ENCODE measurements at places on chromosomes 4 and X.

DNA sequence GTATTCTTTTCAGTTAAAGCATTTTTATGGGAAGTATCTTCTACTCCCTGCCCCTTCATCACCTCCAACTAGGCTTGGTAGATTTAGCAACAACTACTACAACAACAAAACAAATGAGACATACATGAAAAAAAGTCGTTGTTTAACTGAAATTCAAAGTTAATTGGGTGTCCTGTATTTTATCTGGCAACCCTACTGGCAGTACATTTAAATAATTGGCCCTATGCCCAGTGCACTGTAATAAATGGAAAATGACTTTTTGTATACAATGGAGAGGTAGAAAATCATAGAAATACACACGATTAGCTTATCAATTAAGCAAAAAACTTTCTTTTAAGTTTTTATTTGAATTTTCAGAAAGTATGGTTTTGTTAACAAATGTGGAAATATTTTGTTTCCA is 21.4 kb upstream of the CLGN start:
- DNase-seq: no peak

GRCh38 chr4:144583658-144584057 is 62.3 kb upstream of the HHIP start:
- no peak for DNase-seq

DNA sequence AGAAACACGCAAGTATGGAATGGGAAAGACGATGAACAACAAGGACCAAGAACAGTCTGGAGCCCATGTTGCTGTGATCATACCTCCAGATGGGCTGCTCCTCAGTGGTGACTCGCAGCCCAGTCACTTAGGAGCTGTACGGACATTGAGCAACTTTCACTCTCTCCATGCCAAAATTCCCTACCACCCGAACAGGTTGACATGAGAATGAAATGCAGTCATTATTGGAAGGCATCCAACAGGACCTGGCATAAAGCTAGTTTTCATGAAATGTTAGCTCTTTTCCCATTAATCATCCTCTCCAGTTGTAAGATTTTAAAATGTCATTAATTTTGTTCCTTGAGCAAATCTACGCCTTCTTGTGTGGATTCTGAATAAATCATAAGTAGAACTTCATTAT is 82.7 kb upstream of the GPM6B start:
- no peak for DNase-seq

DNA sequence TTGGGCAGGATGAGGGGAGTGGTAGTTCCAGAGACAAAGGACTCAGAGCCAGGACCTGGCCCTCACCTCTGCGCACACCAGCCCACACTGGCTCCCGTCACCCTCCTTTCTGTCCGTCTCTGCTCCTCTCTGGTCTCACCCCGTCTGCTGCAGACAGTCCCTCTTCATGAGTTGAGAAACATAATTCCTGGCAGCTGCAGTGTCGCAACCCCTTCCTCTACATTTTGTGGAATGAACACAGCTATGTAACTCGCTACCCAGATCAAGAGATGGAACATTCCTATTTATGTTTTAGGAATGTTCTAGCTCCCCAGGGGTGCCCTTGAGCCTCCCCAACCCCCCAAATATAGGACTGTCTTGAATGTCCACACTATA is 59.3 kb downstream of the SHROOM2 start:
- no peak for DNase-seq

- DNase-seq: no peak
These were observed 127.3 kb upstream of the CPEB2 start for GRCh38 chr4:14874990-14875389.

Data from stimulated activated CD4-positive, alpha-beta T cell treated with anti-CD3 and anti-CD28 coated beads, Interleukin-1b, Interleukin-23, amount 100 ng/mL, for 1 hour (primary cell).